Femur (tissue), 1 donor: ENCODE measurements at places on chromosomes 3 and 15.

DNA sequence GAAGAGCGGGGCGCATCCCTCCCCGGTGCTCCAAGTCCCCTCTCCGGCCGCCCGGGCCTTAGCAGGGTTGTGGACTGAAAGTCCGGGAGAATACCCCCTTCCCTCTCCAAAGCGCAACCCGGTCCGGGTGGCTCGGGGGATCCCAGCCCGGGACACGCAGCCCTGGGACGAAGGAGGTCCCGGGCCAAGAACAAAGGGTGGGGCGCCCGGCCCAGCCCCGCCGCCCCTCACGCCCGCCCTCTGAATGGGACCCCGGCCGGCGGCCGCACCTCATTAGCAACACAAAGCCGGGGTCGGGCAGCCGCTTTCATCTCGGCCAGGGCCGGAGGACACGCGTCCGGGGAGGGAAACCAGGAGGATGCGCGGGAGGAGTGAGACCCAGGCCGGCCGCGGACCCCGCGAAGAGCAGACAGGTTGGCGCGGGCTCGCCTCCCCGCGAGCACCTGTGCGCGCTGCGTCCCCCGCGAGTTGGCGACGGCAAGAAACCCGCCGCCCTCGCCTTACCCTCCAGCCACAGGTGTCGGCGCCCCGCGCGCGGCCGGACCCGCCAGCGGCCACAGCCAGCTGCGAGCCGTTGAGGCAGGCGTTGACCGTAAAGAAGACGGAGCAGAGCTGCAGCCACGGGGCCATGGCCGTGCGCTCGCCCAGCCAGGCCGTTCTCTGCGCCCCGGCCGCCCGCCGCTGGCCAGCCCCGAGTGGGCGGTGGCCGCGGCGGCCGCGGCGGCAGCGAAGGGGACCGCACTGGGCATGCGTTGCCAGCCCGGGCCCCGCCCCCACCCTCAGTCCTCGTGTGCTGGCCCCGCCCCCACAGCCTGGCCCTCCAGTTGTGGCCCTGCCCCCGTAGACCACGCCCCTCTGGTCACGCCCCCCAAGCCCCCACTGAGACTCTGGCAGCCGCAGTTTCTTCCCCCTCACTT is at the start of gene IL17RD:
Gene IL17RD, minus strand, starts transcription at position 697 of the 917 bp plus-strand sequence. Its CDS starts 67 bp downstream, at position 630.
- peak; percentile 92 for DNase-seq

DNA sequence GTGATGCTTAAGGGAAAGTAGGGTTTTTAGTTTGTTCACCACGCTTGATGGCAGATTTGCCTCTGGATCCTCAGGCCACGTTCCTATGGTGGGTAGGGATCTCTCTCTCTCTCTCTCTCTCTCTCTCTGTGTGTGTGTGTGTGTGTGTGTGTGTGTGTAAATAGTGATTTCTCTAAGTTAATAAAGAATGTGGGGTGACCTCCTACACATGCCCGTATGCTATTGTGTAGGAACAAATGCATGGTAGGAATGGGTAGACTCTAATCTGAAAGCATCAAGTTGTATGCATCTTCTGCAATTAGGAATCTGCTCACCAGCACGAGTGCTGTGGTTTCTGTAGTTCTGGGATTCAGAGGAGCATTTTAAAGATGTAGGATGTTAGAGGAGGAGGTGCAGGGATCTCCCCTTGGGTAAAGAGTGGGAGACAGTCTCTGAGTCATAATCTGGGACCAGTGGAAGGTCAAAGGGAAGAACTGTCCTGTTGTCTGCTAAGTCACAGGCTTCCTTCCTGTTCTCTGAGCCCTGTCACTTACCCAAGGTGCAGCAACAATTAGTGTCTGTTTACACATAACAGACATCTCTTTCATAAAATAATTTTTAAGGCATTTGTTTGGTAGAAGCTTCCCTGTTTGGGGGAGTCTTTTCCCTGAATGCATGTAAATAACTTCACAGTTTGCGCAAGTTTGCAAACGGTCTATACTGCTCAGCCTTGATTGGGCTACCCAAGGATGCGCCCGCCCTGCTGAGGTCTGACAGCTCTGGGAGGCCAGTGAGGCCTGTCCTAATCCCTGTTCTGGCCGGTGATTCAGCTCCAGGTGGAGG is 139.8 kb downstream of the IGF1R start:
- DNase-seq, result no peak

DNA sequence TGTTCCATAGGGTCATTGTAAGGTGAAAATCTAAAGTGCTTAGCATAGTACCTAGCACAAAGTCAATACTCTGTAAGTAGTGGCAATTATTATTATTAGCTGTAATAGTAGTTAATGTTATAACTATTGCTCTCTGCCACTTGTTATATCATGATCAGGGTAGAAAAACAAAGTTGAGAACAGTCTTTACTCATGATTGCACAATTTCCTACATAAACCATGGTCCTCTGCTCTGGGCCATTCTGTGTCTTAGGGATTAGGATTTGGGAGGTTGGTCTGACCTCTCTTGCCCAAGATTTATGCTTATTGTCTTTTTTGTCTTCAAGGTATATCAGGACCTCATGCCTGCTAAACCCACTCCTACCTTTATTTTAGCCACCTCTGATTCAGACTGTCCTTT is 4.3 kb upstream of the LRRC58 start:
- DNase-seq, result no peak

DNA sequence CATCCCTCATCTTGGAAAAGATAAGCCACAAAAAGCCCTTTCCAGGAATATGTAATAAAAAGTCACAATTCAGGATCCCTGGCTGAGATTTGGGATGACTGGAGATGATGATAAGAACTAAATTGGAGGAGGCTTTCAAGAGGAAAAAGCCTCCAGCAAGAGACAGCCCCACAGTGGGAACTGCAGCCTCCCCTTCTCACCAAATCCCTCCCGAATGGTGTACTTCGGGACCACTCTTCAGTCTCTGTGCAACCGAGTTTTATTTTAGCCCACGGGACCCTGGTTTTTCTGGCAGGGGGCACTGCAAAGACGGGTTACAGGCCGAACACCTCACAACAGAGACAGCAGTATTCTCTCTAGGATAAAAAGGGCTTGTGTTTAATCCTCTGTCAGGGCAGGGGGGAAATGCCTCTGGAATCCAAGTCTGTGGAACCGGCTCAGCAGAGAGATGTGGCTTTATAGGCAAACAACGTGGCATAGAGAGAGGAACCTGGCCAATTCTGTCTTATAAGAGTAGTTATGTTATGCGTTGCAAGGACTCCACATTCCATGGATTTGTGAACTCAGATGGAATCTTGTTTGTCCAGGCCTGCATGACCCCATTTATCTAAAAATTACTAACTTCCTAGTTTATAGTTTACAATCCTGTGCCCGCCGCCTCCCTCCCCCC is 1.2 kb upstream of the LMCD1 start:
- DNase-seq, result peak; percentile 59

DNA sequence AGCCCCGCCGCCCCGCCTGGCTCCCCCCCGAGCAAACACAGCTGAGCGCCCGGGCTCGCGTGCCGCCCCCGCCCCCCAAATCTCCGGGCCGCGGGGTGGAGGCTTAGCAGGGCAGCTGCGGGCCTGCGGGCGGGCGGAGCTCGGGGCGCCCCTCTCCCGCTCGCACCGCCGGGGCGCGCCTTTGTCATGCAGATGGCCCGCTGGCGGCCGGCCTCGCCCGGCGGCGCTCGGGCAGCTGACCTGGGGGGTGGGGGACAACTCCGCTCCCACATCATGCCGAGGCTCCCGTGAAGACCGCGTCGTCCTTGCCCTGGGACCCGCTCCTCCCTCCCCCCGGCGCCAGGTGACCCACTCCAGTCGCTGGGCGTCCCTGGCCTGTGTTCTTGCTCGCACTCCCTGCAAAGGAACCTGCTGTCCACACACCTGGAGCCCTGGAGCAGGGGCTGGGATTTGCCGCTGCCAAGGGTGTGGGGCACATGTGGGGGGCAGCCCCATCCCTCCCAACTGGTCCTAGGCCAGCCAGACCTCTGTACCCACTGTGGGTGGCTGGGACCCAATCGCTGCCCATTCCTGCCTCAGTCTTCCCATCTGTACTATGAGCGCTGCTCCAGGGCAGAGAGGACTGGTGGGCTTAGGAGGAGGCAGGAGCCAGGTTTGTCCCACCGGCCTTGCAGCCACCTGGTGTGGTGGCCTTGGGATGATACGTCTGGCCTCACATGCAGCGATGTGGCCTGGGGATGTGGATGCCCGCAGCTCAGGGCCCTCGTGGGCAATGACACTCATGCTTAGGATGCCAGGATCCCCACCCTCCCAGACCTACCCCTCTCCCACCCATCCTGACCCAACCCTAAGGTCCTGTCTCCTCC is 33.5 kb downstream of the DNAJB8 start:
- DNase-seq, result no peak

GRCh38 chr3:96836153-96836915 is 21.9 kb downstream of the EPHA6 start:
- no peak for DNase-seq

GRCh38 chr3:147305533-147306250 is 100.7 kb downstream of the ZIC4 start:
- DNase-seq, result no peak

- DNase-seq, result no peak
Measured at GRCh38 chr15:96565266-96565665, 234.8 kb downstream of the NR2F2 start.

- no peak for DNase-seq
Measured at GRCh38 chr15:44289259-44289790, 806 bp downstream of the GOLM2 start.

GRCh38 chr15:35507932-35508638 is 37.9 kb downstream of the DPH6 start:
- DNase-seq, result no peak

DNA sequence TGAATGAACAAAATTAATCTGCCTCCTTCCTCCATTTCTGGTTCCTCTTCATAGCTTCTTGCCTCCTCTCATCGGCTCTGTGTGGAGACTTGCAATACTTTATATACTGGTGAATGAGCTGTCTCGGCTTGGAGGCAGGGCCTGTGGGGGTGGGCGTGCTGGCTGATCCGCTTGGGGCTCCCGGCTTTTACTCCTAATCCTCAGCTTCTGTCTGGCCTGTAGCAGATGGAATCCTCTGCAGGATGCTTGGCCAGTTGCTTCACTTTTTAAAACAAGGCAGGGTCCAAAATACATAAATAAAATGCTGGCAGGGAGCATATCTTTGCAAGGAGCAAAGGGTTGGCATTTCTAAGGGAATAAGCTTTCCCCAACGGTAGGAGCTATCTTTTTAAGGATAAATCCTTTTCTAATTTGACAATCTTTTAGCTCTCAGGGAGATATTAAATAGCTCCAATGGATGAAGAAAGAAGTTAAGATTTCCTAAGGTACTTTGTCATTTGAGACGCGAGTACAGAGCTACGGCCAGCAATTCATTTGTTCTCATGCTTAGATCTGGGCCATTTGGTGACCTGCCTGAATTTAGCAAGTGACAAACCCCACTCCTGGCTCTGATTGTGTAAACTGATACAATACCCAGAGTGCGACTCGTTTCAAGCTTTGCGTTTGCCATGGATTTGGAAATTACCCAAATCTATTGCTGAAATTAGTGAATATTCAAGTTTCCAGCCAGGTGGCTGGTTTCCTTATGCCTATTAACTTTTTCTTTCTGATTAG is 18.9 kb downstream of the SV2B start:
- no peak for DNase-seq

GRCh38 chr3:151322511-151322910 is 5.9 kb upstream of the GPR87 start:
- DNase-seq, result no peak

- DNase-seq, result no peak
Measured at GRCh38 chr3:175792245-175792644, 933.1 kb downstream of the NAALADL2 start.

DNA sequence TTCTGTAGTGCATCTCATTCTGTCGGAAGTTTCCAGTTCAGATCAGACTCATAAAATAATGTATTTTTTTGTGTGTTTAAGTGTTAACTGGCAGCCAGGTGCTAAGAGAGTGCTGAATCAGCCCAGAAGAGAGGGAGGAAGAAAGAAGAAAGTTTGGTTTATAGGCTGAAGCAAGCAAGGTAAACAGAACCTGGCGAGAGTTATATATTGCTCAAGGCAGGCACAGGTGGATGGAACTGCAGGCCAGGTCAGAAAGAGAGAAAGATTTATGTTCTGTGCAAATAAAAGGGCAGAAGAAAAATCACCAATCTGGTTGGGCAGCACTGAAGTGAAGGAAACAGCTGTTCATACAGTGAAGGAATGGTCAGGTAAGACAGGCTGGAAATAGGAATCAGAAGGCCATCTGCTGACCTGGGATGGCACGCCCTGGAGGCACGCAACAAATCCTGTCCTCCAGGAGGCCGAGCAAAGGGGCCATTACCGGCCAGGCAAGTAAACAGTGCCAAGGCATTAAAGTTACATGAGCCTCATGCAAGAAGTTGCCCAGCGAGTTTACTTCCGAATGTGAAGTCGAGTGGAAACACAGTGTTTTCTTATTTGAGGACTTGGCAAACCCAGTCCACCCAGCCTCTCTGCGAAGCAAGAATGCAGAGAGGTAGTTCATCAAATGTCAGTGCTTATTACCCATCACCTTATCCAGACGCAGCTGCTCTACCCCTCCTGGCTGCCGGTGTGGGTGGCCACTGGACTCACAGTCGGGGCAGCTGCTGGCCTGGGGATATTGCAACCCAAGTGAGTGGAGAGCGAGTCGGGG is 309.8 kb downstream of the VPS13C start:
- DNase-seq, result no peak

GRCh38 chr3:194147679-194148078 is 11.7 kb downstream of the HES1 start:
- DNase-seq, result peak; percentile 3

GRCh38 chr3:188241072-188241471 is 87.1 kb downstream of the LPP start:
- DNase-seq, result peak; percentile 41

- no peak for DNase-seq
Measured at GRCh38 chr15:59484399-59484798, 46.4 kb downstream of the FAM81A start.

- DNase-seq, result no peak
Measured at GRCh38 chr3:164723396-164723795, 354.9 kb downstream of the SI start.

DNA sequence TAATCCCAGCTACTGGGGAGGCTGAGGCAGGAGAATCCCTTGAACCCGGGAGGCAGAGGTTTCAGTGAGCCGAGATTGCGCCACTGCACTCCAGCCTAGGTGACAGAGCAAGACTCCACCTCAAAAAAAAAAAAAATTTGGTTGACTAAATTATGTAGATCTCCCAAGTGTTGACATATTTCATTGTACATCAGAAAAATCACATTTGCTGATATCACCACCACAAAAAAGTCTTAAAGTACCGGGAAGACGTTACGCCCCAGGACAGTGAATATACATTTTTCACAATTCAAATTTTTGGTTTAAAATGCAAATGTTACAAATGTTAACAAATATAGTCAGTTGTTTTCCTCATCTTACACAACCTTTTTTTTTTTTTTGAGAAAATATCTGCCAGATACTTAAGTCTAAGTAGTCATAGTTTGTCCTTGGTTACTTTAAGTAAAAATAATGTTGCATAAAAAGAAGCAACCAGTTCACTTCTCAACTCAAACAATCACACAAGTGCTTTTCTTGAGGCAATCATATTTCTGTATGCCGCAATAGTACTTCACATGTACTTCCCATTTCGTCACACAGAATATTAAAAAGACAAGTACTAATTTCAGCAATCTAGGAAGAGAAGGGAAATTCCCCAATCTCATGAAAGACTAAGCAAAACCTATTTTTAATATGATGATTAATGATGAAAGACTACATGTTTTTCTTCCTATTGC is 41.0 kb upstream of the TCF12 start:
- DNase-seq, result no peak

- DNase-seq, result peak; percentile 45
Measured at GRCh38 chr3:172591876-172592771, 68.9 kb upstream of the TNFSF10 start.

- DNase-seq, result no peak
Measured at GRCh38 chr3:100053951-100054620, 60.2 kb downstream of the FILIP1L start.

- DNase-seq, result no peak
Measured at GRCh38 chr15:101213147-101213546, 38.7 kb downstream of the CHSY1 start.
